Left renal cortex interstitium (tissue), 4 donors: ENCODE measurements at places on chromosomes 4 and X.

- peak; percentile 40 for DNase-seq
These were observed 691 bp downstream of the MAGED1 start for GRCh38 chrX:51893931-51894696.

- no peak for DNase-seq
These were observed 111.6 kb upstream of the PTPN13 start for GRCh38 chr4:86482306-86483172.

DNA sequence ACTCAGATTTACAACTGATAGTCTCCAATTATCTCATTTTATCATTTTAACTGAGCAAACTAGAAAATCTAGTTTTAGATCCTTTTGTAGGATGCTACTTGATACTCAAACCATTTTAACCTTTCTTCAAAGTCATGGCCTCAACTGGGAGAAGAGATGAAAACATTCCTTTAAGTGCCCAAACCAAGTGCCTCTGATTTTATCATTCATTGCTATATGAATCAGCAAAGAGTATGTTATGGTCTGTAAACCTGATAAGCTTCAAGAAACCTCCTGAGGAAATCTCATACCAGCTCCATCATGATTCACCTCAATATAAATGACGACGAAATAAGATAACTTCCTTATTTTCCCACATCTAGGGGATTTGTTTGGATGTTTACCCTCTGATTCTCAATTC lies 119.9 kb downstream of the FAM13A start:
- no peak for DNase-seq

- no peak for DNase-seq
These were observed 9.0 kb downstream of the LRPAP1 start for GRCh38 chr4:3523146-3523627.

GRCh38 chr4:86778175-86778574 lies 71.0 kb downstream of the SLC10A6 start:
- peak; percentile 11 for DNase-seq

- DNase-seq: no peak
These were observed 633.4 kb downstream of the PDHA2 start for GRCh38 chr4:96473246-96473645.

DNA sequence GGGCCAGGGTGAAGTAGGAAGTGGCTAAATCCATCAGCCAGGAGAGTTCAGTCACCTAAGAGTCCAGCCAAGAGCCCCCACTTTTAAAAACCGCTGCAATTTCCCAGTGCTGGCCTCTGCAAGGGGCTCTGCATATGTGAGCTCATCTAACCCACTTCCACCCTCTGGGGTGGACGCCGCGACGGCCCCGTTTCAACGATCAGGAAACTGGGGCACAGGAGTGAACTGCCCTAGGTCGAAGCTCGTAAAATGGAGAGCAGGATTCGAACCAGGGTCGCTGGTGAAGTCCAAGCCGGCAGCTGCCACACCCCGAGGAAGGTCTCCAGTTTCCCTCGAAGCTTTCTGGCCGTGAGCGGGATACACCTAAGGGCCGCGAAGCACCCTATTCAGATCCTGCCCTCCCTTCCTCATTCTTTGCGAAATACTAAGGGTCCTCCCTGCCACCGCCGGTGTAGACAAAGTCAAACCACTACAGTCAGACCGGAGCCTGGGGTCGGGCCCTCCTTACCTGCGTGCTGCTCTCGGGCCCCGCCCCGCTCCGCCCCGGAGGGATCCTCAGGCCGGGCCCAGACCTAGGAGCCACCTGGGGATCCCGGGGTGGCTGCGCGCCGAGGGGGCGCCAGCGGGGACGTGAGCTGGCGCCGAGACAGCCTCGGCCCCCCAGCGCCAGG lies 446 bp downstream of the EVC2 start:
- no peak for DNase-seq

GRCh38 chr4:104424475-104424941 lies 70.2 kb downstream of the CXXC4 start:
- DNase-seq: no peak

DNA sequence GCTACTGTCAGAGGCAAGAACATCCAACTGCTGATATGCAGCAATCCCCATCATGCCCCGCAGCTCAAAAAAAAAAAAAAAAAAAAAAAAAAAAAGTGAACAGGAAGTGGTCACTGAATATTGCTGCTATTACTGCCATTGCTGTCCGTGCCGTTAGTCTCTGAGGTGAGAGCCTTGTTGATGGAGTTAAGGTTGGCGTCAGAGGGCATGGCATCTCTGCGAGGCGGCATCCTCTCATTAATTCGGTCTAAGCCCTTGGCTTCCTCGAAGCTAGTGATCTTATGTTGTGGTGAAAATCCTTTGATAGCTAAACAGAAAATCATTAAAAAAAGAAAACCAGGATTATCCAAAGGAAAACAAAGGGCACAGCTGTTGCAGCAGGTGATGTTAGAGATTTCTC lies 321.6 kb downstream of the PPP3CA start:
- DNase-seq: no peak

DNA sequence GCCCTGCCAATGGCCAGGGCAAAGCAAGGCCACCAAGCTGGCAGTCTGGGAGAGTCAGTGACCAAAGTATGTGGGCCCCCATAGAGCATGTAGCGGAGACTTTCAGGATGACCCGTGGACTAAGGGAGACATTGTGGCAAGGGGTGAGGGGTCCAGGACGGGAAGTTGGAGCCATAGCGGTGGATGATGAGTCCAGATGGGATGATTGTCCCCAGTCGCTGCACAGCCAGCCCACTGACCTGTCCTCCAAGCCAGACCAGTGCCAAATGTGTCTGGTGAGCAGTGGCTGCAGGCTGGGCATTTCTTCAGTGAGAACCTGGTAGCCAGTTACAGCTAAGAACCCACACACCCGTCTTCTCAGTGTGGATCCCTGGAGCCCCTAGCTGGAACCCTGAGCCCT lies 34.3 kb downstream of the ZNF185 start:
- DNase-seq: no peak

- no peak for DNase-seq
These were observed 939.7 kb upstream of the LCORL start for GRCh38 chr4:18961266-18961665.

GRCh38 chr4:139454111-139455045 lies at the start of gene RAB33B:
RAB33B (plus strand) TSS chr4:139454121; CDS start chr4:139454196, 75 bp downstream.
- no peak for DNase-seq

- DNase-seq: no peak
These were observed 241.1 kb downstream of the GRXCR1 start for GRCh38 chr4:43133566-43133965.

GRCh38 chr4:145775406-145775805 lies 95.5 kb downstream of the C4orf51 start:
- no peak for DNase-seq

- DNase-seq: no peak
These were observed 125.7 kb downstream of the SH3KBP1 start for GRCh38 chrX:19761554-19762295.

- DNase-seq: no peak
These were observed 119.3 kb upstream of the AP1S2 start for GRCh38 chrX:15973946-15974345.

DNA sequence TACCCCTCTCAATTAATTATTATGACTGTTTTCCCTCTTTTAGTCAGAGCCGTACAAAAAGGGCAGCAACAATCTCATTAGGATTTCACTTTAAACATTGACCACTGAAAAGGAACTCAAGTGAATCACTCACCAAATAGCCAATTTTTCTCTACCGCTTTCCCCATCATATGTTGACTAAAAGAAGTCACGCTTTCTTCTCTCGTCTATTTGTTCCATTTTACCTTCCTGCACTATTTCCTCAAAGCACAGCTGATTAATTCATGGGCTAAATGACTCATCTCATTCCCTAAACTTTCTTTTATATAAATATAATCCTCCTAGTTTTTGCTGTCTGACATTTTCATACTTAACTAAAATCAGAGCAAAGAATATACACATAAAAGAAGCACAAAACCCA lies 8.2 kb downstream of the MID1 start:
- no peak for DNase-seq

GRCh38 chrX:35166023-35166422 lies 223.4 kb downstream of the FAM47B start:
- no peak for DNase-seq

DNA sequence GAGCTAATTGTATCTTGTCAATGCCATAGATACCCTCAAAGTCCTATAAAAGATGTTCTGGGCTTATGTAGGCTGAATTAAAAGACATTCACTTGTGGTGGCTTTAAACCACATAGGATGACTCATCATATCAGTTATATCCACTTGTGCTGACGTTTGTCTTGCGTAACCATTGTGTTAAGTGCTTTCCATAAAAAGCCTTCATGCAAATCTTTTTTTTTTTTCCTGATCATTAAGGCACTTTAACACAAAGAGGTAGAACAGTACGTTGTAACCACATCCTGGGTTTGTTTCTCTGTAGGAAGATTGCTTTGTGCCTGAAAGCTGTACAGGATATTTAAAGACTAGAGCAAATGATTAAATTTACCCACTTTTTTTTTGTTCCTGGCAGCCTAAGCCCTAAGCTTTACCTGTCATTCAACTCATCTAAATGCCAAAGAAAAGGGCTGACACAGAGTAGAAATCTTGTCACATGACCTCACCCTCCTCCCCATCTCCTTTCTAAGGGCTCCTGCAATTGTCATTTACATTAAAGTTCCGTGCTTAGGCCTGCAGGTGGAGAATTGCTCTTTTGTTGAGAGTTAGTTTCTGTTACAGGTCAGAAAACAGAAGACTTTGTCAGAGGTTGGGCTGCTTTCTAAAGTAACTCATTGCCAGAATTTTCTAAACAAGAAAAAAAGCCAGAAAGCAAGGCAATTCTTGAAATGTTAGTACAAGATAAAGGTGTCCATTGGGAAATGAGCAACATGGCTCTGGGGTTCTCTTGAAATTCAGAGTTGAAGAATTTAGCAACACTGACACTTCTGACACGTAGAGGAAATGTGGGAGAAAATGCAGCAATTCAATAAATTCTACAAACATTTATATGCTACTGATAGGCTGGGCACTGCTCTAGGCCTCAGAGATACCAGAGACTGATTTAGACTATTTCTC lies 555.6 kb downstream of the PPARGC1A start:
- no peak for DNase-seq

DNA sequence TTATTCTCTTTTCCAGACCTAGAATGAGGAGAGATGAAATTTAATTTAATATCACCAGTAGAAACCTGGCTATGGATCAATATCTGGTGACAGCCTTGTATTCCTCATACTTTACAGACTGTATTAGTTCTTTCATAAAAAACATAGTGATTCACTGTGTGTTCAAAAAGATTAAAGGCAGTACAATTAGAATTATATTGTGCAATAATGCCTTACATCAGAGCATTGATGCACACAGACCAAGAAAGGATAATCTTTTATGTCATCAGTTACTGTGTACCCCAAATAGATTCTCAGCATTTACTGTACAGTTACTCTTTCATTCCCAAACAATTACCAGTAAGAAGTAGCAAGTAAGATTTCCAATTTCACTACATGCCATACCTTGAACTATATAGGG lies 260.5 kb upstream of the ANXA10 start:
- no peak for DNase-seq

GRCh38 chrX:96372313-96373046 lies 312.2 kb upstream of the DIAPH2 start:
- peak; percentile 9 for DNase-seq

DNA sequence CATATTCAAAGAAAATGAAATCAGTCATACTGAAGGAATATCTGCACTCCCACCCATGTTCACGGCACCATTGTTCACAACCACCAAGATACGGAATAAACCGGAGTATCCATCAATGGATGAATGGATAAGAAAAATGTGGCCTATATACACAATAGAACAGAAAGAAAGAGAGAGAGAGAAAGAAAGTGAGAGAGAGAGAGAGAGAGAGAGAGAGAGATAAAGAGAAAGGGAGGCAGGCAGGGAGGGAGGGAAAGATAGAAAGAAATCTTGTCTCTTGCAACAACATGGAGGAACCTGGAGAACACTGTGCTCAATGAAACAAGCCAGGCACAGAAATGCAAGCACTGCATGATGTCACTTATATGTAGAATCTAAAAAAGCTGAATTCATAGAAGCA lies 52.4 kb downstream of the ANKRD17 start:
- DNase-seq: no peak

DNA sequence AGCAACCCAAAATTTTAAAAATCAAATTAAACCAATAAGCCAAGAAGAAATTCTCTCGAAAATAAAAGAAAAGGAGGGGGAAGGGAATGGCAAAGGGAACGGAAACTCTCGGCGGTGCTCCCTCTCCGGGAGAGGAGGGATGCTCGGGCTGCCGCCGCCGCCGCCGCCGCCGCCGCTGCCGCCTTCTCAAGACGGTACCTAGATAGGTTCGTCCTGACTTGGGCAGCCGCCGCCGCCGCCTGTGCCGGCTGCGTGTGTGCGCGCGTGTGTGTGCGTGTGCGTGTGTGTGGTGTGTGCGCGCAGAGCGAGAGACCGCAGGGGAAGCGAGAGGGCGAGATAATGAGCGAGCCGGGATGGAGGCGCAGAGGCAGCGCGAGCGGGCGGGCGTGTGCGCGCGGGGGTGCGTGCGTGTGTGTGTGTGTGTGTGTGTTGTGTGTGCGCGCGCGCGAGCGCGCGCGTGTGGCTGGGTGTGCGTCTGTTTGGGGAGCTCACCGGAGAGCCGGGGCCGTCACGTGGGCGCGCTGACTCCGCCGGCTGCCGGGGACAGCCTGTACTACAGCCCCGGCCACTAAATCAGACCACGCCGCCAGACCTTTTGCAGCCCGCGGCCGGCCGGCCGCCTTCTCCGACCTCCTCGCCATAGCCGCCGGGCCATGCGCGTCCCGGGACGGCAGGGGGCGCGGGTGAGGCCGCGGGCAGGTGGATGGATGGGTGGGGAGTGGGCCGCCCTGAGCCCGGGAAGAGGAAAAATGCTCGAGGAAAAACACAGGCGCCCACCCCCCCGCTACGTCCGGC lies 111.6 kb downstream of the DHX15 start:
- DNase-seq: peak; percentile 47

DNA sequence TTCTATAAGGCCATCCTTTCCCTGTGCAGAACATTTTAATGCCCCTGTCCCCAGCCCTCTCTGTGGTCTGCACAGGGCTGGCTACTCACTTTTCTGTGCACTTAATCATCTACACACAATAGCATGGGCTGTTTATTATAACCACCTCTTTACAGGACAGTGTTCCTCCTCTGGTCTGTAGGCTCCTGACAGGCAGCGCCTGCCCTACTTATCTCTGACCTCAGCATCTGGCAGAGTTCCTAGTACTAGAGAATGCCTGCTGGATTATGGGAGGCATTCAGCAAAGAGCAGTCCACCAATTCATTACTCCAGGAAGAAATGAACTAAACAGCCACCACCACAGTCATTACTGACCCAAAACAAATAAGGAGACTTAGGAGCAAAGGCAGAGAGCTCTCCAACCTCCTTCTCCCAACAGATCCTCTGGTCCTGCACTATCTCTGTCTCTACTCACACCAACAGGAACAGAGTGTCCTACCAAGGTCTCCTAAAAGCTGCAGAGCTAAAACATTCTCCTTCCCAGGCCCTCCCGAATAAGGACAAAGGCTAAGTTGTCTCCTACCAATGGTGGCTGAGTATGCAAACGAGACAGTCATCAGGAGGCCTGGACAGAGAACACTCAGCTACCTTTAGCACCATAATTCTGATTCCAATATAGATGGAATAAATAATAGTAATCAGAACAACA lies 279.2 kb downstream of the QDPR start:
- DNase-seq: no peak

GRCh38 chrX:8484360-8484949 lies 19.8 kb downstream of the VCX3B start:
- no peak for DNase-seq
